ENCODE measurements at places on chromosomes 4 and X. TPM values are rescaled to one million over a fixed set of nuclear protein-coding genes. Genes with fewer than 3 reads are reported as not detected.

DNA sequence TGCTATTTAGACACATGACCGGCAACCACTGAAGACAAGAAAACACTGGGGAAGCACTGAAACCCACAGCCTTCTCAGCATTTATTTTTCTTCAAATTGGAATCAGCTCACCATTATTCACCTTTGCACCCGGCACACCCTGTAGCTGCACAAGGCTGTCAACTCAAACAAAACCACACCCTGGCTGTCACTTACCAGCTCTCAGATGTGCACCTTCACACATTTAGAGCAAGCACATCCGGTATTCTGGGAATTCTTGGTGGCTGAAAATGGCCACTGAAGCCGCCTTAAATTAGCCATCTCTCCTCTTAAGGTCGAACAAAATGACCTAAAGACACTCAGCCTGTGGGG lies 5.9 kb downstream of the ZFYVE28 start:
- no peak for DNase-seq
- no peak overlapping the region for H3K27ac ChIP-seq
- H3K27me3 ChIP-seq = peaks cover 73% of the 10 kb centered on the region
- H3K4me1 ChIP-seq = peaks cover 9% of the 10 kb centered on the region

DNA sequence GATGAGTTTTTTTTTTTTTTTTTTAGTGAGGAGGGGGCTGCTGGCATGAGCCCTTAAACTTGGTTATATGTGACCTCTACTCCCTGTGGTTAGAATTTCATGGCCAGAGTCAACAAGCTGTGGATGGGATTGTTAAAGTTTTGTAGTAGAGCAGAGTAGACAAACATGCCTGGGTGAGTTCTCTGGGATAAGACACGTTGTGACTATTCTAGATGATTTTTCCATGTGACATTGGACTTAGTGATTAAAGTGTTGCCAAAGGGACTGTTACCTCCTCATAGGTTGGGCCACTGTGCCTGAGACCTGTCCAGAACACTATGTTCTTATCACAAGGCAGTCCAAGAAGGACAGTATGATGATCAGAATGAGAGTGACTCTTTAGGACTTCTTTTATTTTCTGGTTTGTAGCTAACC lies 28.8 kb upstream of the ALB start:
- H3K27me3 ChIP-seq = no peaks in the 10 kb centered on the region
- H3K4me3 ChIP-seq = no peak overlapping the region
- no peak for DNase-seq
- no peak overlapping the region for H3K27ac ChIP-seq
- H3K36me3 ChIP-seq = peaks cover 2% of the 10 kb centered on the region

GRCh38 chr4:155608225-155608885 lies 58.3 kb upstream of the GUCY1A1 start:
- no peak overlapping the region for H3K4me3 ChIP-seq
- DNase-seq = no peak
- H3K4me1 ChIP-seq = peaks cover 1% of the 10 kb centered on the region
- no peaks in the 10 kb centered on the region for H3K36me3 ChIP-seq
- H3K27ac ChIP-seq = no peak overlapping the region

MAGEC3 gene
- total RNA-seq = 0.31 TPM

DNA sequence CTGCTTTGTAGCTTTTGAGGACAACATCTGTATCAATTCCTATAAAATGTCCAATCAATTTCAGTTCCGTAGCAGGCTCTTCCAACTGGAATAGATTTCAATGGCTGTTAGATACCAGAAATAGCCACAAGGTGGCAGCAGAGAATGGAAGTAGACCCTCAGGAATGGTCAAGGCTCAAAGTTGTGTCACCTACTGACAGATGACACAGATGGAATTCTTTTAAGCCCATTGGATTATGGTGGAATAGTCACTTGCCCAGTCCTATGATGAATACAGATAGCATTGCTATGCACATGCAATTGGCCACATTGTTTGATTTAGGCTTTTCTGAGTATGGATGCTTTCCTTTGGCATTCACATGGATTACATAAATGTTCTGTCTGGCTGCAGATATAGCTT lies 130.4 kb upstream of the RADX start:
- no peak overlapping the region for H3K27ac ChIP-seq
- no peaks in the 10 kb centered on the region for H3K27me3 ChIP-seq
- H3K36me3 ChIP-seq = no peaks in the 10 kb centered on the region
- H3K4me3 ChIP-seq = no peak overlapping the region
- DNase-seq = peak; percentile 43

DNA sequence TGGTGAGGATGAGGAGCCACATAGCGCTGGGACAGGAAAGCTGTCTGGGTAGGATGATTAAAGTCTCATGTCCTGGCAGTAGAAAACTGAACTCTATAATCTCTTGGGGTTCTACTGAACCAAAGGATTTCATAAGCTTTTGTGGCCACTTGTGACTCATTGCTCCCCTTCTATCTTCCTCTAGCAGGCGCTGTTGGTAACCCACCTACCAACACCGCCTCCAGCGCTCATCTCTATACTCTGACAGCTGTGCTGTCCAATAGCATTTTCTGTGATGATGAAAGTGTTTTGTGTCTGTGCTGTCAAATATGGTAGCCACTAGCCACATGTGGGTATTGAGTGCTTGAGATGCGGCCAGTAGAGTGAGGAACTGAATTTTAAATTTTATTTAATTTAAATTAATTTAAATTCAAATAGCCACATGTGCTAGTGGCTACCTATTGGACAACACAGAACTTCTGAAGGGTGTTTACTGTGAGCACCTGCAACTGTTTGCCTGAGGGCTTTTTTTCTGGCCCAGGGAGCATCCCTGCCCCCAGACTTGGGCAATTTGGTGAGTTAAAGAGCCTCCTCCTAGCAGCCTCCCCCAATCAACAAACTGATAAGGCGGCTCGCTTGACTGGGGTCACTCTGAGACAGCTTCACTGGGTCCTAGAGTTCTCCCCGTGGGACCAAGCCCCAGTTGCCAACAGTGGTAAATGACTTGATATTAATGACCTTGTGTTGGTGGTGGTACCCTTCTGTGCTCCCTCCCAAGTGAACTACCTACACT lies 169.2 kb upstream of the ATP6AP2 start:
- H3K36me3 ChIP-seq = no peaks in the 10 kb centered on the region
- H3K4me3 ChIP-seq = no peak overlapping the region
- H3K4me1 ChIP-seq = peaks cover 3% of the 10 kb centered on the region
- no peak for DNase-seq
- no peak overlapping the region for H3K27ac ChIP-seq

DNA sequence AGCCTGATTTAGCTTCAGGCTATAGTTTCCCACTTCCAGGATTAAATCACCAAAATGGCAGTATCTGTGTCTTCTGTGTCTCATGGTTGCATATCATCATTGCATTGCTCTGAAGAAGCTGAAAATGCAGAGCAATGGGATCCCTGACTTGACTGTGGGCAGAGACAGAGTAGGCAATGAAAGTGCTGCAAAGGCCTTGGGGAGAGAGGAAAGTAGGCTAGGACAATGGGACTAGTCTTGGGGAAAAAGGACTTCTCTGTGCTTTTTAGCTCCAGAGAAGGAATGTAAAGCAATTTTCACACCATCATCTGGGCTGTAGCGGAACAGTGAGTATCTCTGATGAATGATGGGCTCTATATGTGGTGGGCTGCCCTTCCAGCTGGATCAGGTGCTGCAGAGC lies 202.5 kb downstream of the LDB2 start:
- H3K27ac ChIP-seq = no peak overlapping the region
- no peak overlapping the region for H3K4me3 ChIP-seq
- H3K4me1 ChIP-seq = peaks cover 4% of the 10 kb centered on the region
- no peak for DNase-seq

Measured in progenitor cell of endocrine pancreas (in vitro differentiated cells).